Muscle of leg (tissue), 16 donors: ENCODE measurements at places on chromosomes 16 and 17. TPM values are rescaled to one million over a fixed set of nuclear protein-coding genes. Genes with fewer than 3 reads are reported as not detected.

DNA sequence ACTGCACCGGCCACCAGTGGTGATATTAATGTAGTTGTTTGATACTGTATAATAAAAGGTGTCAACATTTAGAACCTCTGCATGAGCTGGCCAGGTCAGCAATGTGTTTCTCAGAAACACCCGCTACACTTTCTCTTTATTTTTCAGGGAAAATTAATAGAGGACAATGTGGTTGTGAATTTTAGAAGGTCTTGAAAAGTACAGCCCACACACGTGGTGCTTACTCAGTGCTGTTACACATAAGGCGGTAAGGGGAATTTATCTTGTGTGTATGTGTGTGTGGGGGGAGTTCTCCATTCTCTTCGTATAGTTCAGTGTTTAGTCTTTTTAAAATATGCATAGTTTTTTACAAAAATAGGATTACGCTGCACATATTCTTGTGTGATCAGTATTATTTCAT lies 4.4 kb upstream of the ZFP1 start:
- H3K27me3 ChIP-seq: no peaks in the 10 kb centered on the region
- no peaks in the 10 kb centered on the region for H3K36me3 ChIP-seq
- DNase-seq: no peak
- H3K4me1 ChIP-seq: no peaks in the 10 kb centered on the region
- H3K4me3 ChIP-seq: no peak overlapping the region

DNA sequence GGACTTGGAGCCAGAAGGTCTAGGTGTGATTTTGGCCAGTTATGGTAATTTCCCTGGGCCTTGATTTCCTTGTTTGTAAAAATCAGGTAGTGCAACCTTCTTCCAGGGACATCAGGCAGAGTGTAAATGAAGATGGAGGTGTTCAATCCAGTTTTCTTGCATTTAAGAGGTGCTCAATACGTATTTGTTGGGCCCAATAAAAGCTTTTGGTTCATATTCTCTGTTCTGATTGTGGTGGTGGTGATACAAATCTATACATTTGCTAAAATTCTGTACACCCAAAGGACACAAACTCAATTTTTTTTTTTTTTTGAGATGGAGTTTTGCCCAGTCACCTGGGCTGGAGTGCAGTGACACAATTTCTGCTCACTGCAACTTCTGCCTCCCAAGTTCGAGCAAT lies 6.0 kb downstream of the CD79B start:
- H3K36me3 ChIP-seq: no peaks in the 10 kb centered on the region
- no peak for DNase-seq
- no peak overlapping the region for H3K27ac ChIP-seq
- H3K4me1 ChIP-seq: peaks cover 16% of the 10 kb centered on the region

WNK4 gene
- polyA plus RNA-seq: 1.0 TPM

- peaks cover 4% of the 10 kb centered on the region for H3K27me3 ChIP-seq
- H3K4me3 ChIP-seq: no peak overlapping the region
- no peak for DNase-seq
- H3K36me3 ChIP-seq: no peaks in the 10 kb centered on the region
These were observed 27.7 kb upstream of the SBK1 start for GRCh38 chr16:28264656-28265055.

DNA sequence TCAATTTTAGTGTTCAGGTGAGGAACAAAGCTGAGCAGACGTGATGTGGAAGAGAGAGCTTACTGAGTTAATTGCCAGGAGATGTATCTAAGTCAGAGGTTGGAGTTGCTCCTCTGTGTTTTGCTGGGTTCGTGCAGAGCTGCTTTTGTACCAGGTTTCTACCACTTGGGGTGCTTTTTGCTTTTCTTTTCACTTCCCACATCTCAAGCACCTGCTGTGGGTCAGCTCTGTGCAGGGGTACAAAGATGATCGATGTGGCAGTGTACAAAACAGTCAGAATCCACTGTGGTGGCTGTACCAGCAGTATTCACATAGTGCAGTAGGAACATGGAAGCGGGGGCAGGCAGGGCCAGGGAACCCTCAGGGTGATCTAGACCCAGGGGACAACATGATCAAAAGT lies 14.8 kb downstream of the UNK start:
- H3K36me3 ChIP-seq: peaks cover 39% of the 10 kb centered on the region
- no peaks in the 10 kb centered on the region for H3K4me1 ChIP-seq

- H3K27ac ChIP-seq: no peak overlapping the region
- no peaks in the 10 kb centered on the region for H3K36me3 ChIP-seq
- peaks cover 7% of the 10 kb centered on the region for H3K4me1 ChIP-seq
- DNase-seq: no peak
These were observed 160.2 kb downstream of the RGS9 start for GRCh38 chr17:65297384-65297783.

DNA sequence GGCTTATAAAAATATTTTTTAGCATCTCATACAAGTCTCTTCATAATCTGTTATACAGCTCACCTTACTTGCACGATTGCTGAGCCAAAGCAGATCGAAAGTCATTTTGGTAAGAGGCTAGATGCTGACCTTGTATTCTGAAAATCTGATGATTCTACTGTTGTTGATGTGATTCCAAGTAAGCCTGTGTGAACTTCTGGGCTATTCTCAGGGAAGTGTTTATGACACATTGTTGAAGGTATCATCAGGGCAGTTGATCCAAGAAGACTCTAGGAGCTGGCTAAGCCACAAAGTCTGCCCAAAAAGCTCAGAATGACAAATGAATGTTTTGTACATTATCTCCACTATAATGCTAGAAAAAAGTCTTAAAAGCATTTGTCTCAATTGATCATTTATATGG lies 16.0 kb downstream of the OMG start:
- no peaks in the 10 kb centered on the region for H3K27me3 ChIP-seq
- peaks cover 13% of the 10 kb centered on the region for H3K36me3 ChIP-seq
- H3K4me3 ChIP-seq: no peak overlapping the region

CSH1 gene
- 0.78 TPM for polyA plus RNA-seq

KRT27 gene
- not detected for polyA plus RNA-seq

GRCh38 chr17:78534492-78535272 lies 42.5 kb downstream of the DNAH17 start:
- H3K4me1 ChIP-seq: peaks cover 22% of the 10 kb centered on the region
- no peaks in the 10 kb centered on the region for H3K36me3 ChIP-seq
- no peaks in the 10 kb centered on the region for H3K27me3 ChIP-seq
- no peak overlapping the region for H3K4me3 ChIP-seq
